ENCODE measurements at places on chromosomes 4 and X. TPM values are rescaled to one million over a fixed set of nuclear protein-coding genes. Genes with fewer than 3 reads are reported as not detected.

DCLK2 gene
- not detected for total RNA-seq

DNA sequence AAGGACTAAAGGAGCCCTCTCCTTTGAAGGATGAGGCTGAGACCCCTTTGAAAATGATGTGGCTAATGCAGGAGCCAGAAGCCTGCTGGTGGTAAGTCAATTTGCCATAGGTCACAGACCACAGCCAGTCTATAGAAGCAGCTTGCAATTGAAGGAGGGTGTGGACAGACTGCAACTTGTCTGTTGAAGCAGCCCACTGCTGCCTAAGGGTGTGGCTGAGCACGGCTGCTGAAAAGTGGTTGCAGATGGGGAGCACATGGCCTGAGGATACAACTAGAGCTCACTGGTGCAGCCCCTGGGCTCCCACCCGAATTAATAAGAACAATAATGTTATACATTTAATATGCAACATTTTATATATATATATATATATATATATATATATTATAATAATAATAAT is 11.4 kb upstream of the EXOC1L start:
- DNase-seq = no peak

DNA sequence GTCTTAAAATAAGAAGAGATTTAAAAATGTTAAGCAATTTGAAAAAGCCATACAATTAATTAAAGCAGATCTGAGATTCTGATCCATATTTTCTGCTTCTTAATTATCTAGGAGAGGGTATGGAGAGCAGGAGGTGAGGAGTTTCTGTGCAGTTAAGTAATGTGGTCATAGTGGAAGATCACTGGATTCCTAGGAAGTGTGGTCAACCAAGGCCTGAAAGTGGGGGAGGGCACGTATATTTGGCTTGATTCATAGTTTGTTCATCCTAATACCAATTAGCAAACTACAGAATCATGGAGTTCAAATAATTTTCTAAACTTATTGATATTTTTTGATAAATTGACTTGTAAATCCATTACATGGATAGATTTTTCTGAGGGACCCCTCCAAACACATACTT is 768.3 kb downstream of the RAPGEF2 start:
- no peak for DNase-seq

- no peak for DNase-seq
These were observed 29.1 kb upstream of the PLS3 start for GRCh38 chrX:115531818-115532403.

- no peak for DNase-seq
These were observed 229.3 kb upstream of the NEIL3 start for GRCh38 chr4:177080388-177080787.

- peak; percentile 46 for DNase-seq
These were observed 72.4 kb downstream of the IL21 start for GRCh38 chr4:122548452-122548851.

CXCL11 gene
- total RNA-seq = 0.14 TPM

DNA sequence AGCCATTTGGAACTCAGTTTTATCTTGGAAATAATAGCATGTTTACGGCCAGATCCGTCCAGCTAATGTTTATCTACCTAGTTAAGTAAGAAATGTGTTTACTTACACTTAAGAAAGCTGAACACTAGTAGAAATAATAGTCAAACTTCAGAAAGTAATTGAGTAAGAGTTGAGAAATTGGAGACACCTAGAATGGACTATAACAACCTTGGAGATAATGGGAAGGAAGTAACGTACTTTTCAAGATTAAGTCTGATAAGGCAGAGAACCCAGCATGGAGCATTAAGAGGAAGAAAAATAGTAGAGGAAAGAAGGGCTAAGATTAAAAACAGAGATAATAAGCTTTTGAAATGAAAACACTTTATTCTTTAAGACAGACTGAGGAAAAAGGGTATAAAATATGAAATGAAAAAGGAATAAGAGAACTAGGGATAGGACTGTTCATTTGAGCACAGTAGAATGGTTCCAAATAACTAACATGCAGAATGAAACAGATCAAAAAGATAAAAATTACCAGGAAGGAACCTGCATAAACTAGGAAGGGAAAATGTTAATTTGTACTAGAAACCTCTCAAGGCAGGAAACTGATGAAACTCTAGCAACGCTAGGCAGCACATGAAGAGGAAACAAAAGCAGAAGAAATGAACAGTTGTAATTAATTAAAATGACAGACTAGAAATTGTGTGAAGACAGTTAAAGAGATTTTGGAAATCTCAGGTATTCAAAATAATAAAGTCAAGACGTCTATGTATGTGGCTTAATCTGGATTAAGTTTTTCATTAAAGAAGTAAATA is 71.7 kb downstream of the FBXW7 start:
- DNase-seq = no peak

- DNase-seq = no peak
These were observed 108.6 kb downstream of the RTL5 start for GRCh38 chrX:72023071-72023470.

DNA sequence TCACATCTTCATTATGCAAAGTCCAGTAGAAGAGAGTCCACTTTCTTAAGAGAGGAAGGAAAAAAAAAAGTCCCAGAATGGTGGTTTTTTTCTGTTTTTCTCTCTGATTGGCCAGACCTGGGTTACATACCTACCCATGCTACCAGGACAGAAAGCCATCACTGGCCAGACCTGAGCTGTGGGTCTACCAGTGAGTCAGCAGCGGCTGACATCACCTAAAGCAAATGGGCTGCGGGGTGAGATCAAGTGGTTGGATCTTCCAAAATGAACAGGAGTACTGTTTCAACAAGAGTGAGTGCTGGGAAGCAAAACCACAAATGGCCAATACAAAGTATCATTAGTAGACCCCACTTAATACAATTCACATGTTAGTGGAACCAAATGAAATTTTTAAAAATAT is 1.6 kb upstream of the NDST3 start:
- DNase-seq = no peak

DNA sequence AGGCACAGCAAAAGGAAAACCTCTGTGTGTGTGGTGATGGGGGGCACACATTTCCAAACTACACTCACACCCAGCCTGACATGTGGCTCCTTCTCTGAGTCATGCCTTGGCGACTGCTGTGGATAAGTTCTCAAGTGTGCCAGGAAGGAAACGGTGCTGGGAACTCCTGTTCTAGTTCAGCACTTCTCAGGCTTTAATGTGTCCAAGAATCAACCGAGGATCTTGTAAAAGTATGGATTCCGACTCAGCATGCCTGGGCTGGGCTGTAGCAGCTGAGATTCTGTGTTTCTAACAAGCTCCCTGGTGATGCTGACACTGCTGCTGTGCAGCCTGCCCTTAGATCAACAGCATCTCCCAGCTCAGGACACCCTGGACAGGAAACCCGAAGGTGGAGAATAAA is 20.2 kb downstream of the CLNK start:
- no peak for DNase-seq

- DNase-seq = no peak
These were observed 75.1 kb downstream of the SPATA18 start for GRCh38 chr4:52126226-52126625.

DNA sequence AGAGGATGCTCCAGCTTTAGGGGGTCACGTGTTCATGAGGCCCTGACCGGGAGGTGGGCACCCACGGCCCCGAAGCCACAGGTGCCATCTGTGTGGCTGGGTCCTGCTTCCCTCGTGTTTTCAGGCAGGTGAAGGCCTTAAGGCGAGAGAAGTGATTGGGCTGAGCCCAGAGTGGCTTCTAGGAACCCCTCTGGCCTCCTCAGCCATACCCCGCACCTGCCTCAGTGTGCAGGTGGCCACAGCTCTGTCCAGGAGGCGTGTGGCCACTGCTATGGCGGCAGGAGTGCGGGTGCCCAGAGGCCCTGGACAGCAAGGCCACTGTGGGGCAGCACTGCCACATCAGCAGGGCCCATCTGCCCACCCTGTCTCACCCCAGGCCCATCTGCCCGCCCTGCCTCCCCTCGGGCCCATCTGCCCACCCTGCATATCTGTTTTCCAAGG is 25.0 kb downstream of the NKX1-1 start:
- no peak for DNase-seq

COX7B2 gene
- total RNA-seq = not detected

TXK gene
- total RNA-seq = 11.2 TPM

GRCh38 chr4:116585246-116585645 is 500.1 kb downstream of the TRAM1L1 start:
- DNase-seq = no peak

DNA sequence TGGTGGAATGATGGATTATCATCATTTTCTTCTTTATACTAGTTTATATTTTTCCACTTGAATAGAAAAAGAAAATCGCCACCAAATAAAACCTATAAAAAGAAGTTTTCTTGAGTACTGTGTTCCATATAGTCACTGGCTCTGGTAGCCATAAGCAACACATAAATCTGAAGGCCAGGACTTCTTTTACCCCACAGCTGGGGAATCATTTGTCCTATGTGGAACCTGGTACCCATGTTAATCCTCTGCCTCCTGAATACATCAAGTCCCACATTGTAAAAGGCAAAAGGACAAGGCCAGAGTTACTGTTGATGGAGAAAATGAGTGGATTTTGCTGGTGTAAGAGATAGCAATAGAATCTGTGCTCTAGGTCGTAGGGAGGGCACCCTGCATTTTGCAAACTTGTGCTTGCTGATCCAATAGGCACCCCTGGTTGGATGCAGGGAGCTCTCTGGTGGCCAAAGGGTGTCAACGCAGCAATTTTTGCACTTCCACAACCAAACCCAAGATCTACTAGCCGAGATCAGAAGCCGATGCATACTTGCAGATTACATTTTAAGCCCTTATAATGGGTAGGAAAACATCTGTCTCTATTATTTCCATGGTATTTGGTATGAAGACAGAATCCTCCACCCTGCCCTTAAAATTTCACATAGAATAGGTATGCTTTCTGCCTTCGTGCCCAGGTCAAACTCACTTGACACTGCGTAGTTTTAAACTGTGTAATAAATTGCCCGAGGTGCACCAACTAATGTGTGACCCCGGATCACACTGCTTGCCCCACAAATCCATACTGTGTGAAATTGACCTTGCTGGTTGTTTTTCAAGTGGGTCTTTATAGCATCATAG is 146.2 kb upstream of the SCML1 start:
- peak; percentile 68 for DNase-seq

GRCh38 chr4:89837385-89837992 is 528 bp upstream of the SNCA start:
- peak; percentile 61 for DNase-seq

TMPRSS11B gene
- not detected for total RNA-seq

PPP2R2C gene
- total RNA-seq = not detected

DNA sequence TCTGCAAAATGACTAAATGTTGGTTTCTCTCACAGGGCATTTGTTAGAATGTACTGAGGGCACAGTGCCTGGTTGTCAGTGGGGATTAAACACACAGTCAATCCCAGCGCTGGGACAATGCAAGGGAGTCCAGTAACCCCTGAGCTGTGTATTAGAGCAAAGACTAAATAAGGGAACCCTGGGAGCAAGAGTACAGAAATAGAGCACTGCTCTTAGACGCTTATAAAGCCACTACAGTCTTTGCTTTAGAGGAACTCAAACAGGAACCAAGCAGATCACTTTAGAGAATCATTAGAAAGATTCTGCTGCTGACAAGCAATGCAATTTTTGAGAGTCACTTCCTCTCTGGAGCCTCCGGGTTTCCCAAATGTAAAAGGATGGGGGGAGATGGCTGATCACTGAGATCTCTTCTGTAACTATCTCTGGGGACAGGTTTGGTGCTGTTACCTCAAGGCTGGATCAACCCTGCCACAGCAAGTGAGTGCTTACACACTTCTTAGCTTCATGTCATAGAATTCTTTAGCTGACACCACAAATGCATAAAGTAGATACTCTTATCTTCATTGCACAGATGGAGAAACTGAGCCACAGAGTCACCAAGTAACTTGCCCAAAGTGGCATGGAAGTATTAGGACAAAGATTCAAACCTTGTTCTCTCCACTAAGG is 137.8 kb upstream of the CPEB2 start:
- DNase-seq = no peak

- peak; percentile 73 for DNase-seq
These were observed 7.5 kb downstream of the SEPTIN6 start for GRCh38 chrX:119685225-119686066.

DNA sequence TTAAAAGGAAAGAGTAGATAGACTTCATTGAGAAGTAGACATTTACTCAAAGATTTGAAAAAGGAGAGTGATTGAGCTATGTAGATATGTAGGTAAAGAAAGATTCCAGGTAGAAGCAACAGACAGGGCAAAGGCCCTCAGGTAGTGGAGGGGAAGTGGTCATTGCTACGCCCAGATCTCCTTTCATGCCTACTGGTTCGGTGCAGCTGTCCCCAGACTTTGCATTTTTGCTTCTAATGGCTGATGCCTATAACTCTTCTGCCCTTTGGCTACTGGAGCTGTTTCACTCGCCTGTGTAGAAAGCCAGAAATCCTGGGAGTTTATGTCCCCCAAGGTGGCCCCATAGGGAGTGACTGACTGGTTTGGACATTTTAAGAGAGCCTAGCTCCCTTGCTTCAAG is 16.9 kb upstream of the ARMCX2 start:
- DNase-seq = no peak

DNA sequence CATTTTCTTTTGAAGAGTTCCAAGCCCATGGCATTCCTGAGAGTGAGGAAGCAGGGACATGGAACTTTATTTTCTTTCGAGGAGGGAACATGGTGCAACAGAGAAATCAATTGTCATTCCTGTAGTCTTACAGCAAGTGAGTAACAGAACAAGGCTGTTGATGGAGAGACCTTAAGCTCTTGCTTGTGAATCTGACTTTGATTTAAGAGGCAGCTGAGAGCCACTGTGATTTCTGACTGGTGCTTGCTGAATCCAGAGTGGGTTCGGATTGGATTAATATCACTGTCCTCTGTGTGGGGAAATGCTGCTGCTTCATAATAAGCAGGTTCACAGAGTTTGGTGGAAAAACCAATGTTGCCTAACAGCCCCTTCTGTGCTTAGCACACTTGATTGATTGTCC is 4.7 kb upstream of the ATP1B4 start:
- no peak for DNase-seq

RAB40A gene
- total RNA-seq = 0.18 TPM

All from activated CD4-positive, alpha-beta T cell treated with anti-CD3 and anti-CD28 coated beads for 36 hours (primary cell).